A549 treated with DMSO at 1 μM for 4 hours (cell line): ENCODE measurements at places on chromosomes 7 and 10. TPM values are rescaled to one million over a fixed set of nuclear protein-coding genes. Genes with fewer than 3 reads are reported as not detected.

The SPDYE8 gene
- not detected in 5 replicates for total RNA-seq

The PDE6C gene
- total RNA-seq: not detected in 5 replicates

The CYP2C9 gene
- total RNA-seq: 0.03 to 0.12 TPM in 2 of 5 replicates, not detected in the others

The JAKMIP3 gene
- total RNA-seq: 1.6 to 2.0 TPM (median 1.9 TPM) in 5 replicates
